ENCODE measurements at places on chromosomes 7 and 10.

GRCh38 chr7:110803602-110804143 is 287.3 kb upstream of the LRRN3 start:
- no peak for DNase-seq

GRCh38 chr10:90960355-90960814 is 39.5 kb upstream of the ANKRD1 start:
- no peak for DNase-seq

GRCh38 chr7:133290676-133291333 is 37.9 kb downstream of the EXOC4 start:
- DNase-seq, result no peak

DNA sequence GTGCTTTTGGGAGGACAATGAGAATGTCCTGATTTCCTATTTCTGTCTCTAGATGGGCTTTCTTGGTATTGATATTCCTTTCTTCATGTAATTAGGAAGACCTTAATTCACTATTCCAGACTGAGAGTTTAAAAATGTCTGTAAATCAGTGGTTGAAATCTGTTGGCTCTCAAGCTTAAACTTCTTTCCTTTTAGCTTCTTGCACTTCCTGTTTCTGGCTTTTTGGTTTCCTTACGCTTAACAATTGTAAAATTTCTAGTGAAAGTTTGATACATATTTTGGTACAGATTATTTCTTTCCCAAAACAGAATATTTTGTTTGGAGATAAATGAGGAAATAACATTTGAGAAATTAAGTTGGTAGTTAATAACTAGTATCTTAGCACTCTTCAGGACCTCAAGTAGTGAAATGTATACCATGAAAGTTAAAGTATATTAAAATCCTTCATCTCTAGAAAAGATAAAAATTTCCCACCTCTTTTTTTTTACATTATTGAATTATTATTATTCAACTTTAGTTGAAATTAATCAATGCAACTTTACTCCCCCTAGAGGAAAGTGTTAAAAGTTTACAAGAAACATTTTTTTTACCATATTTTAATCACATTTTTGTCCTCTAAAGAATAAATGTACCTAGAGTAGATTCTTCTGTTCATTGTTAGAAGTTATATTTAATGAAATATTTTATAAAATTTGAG is 137.2 kb downstream of the PHTF2 start:
- DNase-seq, result no peak

- no peak for DNase-seq
Observed at GRCh38 chr7:124113045-124113444, 80.2 kb upstream of the TMEM229A start.

GRCh38 chr7:39271402-39271801 is 293.7 kb downstream of the POU6F2 start:
- no peak for DNase-seq

- DNase-seq, result no peak
Observed at GRCh38 chr10:130111852-130112180, 1.2 kb upstream of the C10orf143 start.

DNA sequence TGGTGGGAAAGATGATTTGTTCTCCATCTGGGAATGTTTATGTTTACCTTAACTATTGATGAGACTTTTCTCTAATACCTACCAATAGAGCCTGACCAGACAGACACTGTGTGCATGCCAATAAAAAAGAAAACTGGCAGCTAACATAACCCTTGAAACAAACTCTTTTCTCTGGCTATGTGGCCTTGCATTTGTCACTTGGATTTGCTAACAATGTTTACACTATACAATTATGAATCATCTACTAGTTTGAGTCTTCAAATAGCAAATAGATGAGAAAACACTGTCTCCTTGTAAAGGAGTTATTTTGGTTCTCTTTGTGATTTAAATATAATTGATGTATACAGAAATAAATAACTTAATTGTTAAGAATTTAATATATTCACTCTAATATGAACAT is 273.1 kb downstream of the SEMA3D start:
- no peak for DNase-seq

GRCh38 chr10:97234400-97234799 is 48.6 kb upstream of the SLIT1 start:
- no peak for DNase-seq

- no peak for DNase-seq
Observed at GRCh38 chr10:127151541-127151940, 44.9 kb downstream of the INSYN2A start.

- no peak for DNase-seq
Observed at GRCh38 chr10:17607603-17608332, 9.4 kb downstream of the HACD1 start.

- DNase-seq, result no peak
Observed at GRCh38 chr10:77686096-77686495, 48.5 kb upstream of the KCNMA1 start.

GRCh38 chr10:77887631-77888355 is 38.8 kb downstream of the DLG5 start:
- no peak for DNase-seq

- no peak for DNase-seq
Observed at GRCh38 chr7:131836733-131837132, 280.3 kb upstream of the PODXL start.

DNA sequence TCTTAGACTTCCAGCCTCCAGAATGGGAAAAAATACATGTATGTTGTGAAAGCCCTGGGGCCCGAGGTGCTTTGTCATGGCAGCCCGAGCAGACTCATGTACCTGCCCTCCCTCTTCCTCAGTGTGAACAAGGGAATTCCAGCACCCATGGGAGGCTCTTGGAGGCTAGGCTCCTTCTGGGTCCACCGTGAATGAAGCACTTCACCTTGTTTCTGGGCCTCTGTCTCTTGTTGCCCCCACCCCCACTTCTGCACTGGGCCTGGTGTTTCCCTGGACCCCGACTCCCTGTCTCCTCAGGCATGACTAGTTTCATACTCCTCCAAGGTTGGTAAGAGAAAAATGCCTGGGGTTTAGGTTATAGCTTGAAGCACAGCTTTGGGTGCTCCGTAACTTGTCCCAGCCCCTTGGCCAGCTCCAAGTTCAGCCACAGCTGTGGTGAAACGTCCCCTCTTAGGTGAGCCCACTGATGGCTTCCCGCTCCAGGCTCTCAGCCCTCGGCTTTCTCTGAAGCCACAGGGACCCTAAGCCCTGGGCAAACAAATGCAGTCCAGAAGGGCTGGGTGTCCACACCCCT is 30.2 kb upstream of the ARHGAP22 start:
- no peak for DNase-seq

- no peak for DNase-seq
Observed at GRCh38 chr7:33836797-33837355, 68.5 kb upstream of the BMPER start.

- no peak for DNase-seq
Observed at GRCh38 chr10:29210266-29210868, 78.5 kb upstream of the LYZL1 start.

GRCh38 chr10:62352356-62352970 is 21.7 kb upstream of the ZNF365 start:
- no peak for DNase-seq

- no peak for DNase-seq
Observed at GRCh38 chr7:139992353-139993044, 70.3 kb downstream of the PARP12 start.

DNA sequence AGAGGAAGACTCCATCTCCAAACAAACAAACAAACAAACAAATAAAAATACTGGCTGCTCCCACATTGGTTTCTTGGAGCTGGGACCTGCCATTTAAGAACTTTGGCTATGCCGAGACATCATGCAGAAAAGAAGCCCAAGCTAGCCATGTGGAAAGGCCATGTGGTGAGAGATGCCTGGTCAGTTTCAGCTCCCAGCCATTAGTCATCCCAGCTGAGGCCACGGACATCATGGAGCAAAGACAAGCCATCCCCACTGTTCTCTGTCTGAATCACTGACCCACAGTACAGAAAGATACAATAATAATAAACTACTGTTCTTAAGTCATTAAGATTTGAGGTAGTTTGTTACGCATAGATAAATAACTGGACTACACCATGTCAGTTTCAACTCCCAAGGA is 70.0 kb upstream of the PCBD1 start:
- no peak for DNase-seq

DNA sequence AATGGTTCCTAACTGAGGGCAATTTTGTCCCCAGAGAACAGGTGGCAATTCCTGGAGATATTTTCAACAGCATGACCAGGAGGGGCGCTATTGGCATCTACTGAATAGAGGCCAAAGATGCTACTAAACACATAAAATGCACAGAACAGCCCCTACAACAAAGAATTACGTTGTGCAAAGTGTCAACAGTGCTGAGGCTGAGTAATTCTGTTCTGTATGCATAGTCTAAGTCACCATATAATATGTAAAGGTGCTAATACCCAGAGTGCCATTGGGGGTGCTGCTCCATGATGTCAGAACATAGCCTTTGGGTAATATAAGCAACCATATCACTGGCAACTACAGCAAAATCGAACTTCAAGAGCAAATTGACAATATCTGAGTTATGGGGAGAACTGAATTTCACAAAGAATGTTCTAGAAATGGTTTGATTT is 213.3 kb upstream of the PHYHIPL start:
- no peak for DNase-seq

- peak; percentile 24 for DNase-seq
Observed at GRCh38 chr7:141975806-141976523, 2.4 kb upstream of the TAS2R38 start.

- no peak for DNase-seq
Observed at GRCh38 chr7:152590481-152590880, 85.5 kb downstream of the XRCC2 start.

DNA sequence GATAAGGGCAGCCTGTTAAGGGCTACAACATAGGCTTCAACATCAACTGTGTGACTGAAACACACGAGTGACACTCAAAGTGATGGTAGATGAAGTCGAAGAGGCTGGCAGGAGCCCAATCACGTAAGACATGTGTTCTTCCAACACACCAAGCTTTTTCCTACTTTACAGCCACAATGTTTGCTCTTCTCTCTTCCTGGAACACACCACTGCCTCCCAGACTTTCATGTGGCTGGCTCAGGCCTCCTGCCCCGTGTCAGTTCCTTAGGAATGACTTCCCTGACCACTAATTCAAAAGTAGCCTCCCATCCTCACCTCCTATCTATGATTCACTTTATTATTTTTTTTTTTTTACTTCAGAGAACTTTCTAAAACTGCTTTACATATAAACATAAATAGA is 209.2 kb downstream of the GPAM start:
- no peak for DNase-seq

DNA sequence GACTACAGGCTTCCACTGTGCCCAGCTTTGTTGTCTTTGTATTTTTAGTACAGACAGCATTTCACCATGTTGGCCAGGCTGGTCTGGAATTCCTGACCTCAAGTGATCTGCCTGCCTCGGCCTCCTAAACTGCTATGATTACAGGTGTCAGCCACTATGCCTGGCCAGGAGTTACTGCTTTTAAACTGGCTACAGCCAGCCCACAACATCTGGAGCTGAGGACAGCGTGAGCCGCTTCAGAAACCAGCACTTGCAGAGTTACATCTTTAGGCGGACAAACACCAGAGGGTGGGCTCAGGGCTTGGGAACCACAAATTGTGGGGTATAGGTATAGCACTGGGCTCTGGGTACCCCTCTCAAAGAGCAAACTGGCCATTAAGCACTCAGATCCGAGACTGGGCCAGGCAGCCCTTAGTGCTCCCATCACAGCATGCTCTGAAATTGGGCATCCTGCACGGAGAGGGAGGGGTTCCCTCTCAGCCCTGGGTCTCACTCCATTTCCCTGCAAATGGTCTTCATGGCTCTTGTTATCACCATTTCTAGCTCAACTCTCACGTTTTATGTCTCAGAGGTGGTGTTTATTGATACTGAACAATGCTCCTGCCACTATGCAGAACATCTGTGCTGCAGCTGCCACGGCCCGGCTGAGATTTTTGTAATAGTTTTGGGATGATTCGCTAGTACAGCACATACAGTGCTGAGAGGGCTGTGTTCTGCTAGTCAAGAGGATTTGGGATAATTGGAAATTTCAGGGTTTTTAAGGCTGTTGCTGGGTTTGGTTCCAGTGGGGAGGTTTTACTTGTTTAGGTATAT is 146.4 kb upstream of the LYZL2 start:
- no peak for DNase-seq

GRCh38 chr7:139771001-139771956 is 6.5 kb downstream of the HIPK2 start:
- DNase-seq, result no peak

GRCh38 chr7:121766676-121767075 is 106.3 kb upstream of the PTPRZ1 start:
- no peak for DNase-seq

DNA sequence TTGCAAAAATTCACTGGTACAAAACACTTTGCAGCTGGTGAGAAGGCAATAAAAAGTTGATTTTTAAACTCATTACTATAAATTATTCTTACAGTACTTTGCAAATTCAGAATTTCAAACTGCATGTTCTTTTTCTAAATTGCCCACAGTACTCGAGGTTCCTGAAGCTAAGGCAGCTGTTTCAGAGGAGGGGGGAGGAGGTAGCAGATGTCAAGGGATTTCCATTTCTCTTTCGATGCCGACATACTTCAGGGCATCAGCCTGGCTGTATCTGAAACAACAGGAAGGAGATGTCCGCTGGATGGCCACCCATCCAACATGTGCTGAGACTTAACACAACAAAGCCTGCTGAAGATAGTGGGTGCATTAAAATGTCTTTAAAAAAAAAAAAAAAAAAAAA is 76.7 kb downstream of the EZH2 start:
- DNase-seq, result no peak

GRCh38 chr7:88599528-88599927 is 160.0 kb upstream of the ZNF804B start:
- no peak for DNase-seq

DNA sequence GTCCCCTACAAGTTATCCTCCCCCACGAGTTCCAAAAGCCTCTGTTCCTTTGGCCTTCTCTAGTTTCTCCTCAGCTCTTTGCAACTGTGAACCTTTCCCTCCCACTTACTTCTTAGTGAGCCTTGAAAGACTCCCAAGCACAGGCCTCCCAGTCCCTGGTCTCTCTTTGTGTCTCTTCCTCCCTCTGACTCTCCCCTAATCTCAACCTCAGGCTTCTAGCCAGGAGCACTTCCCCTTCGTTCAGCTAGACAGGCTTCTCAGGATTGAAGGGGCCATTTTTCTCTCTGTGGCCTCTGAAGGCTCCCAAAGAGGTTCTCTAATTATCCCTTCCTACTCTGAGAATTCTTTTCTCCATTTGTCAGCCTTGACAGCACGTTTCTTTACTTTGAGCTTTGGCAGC is 50.2 kb upstream of the PHYHIPL start:
- DNase-seq, result no peak

DNA sequence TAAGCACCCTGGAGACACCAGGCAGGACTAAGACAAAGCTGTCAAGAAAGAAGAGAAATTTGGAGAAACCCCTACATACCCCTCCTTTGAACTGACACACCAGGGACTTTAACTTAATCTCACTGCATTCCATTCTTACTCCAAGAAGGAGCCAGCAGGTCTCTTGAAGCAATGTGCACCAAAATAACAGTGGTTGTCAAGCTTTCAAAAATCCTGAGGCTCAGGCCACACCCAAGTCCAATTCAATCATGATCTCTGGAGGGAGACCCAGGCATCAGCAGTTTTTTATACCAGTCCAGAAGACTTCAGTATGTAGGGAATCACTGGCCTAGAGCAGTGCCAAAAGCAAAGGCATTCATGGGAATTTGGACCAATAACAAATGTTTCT is 6.8 kb downstream of the SLC25A13 start:
- DNase-seq, result no peak

GRCh38 chr7:121406944-121407343 is 10.8 kb upstream of the FAM3C start:
- DNase-seq, result no peak
